Stimulated activated CD8-positive, alpha-beta memory T cell treated with anti-CD3 and anti-CD28 coated beads, Interleukin-15, amount 100 ng/mL, for 1 hour (primary cell): ENCODE measurements at places on chromosomes 1 and 21.

DNA sequence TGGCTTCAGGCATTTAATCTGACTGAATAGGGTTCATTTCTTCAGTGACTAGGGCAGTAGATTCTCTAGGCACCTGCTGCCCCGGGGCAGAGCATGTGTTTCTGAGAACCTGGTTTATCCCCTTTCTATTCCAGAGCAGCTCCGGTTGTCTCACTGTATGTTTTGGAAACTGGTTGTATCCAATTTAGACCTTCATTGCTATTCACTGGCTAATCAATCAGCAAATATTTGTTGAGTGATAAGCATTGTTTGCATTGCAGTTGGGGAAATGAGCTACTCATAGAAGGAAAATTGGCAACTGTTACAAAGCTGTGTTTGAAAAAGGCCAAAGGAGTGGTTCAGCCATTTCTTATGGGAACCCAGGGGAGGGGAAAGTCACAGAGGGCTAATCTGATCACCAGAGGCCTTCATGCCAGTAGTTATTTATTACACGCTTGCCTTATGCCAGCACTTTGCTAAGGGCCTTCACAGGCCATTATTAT, 2.9 kb downstream of the QSOX1 start:
- no peak for DNase-seq

DNA sequence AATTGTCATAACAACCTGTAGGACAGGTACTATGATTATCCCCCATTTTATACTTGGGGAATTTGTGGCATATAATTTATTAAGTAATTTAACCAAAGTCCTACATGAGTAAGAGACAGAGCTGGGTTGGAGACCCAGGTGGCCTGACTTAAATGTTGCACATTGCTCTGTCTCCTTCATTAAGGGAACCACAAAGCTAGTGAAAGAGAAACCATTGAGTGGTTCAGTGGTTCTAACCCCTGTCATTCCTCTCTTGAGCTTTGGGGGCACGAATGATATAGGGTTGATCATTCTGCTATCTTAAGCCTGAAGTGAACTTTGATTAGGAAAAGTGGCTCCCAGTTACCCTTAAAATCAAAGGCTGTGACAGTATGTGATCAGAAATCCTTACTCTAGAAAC, 5.3 kb upstream of the MAP3K7CL start:
- DNase-seq = no peak

- DNase-seq = no peak
Measured at GRCh38 chr1:116766616-116767469, 12.6 kb downstream of the CD2 start.

GRCh38 chr1:165854101-165854845, 26.9 kb downstream of the UCK2 start:
- DNase-seq = no peak

GRCh38 chr1:7376676-7377075, 394.4 kb upstream of the VAMP3 start:
- no peak for DNase-seq

- no peak for DNase-seq
Measured at GRCh38 chr1:155083865-155084721, 5.5 kb downstream of the EFNA3 start.

GRCh38 chr1:172401892-172402291, 18.6 kb upstream of the C1orf105 start:
- no peak for DNase-seq
